ENCODE measurements at places on chromosomes 7 and 10. TPM values are rescaled to one million over a fixed set of nuclear protein-coding genes. Genes with fewer than 3 reads are reported as not detected.

Gene HOXA2
- polyA plus RNA-seq, result 0.29 TPM

GRCh38 chr7:116232350-116232749 is 22.0 kb downstream of the TES start:
- DNase-seq, result no peak

DNA sequence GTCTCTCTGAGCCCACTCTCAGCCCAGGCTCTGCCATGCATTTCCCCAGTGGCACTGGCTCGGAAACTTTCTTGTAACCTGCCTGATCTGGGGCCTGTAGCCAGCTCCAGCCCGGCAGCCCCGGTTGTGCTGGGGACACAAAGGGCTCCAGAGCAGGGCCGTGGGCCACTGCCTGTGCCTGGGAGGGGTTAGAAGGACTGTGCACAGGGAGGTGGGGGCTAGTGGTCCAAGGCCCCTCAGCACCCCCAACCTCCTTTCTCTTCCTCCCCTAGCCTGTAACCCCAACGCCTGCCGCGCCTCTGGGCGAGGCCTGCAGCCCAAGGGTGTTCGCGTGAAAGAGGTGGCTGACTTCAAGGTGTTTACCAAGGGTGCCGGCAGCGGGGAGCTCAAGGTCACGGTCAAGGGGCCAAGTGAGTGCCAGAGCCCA is 9.6 kb downstream of the FLNC start:
- DNase-seq, result peak; percentile 20

Gene ABCB1
- 0.09 TPM for polyA plus RNA-seq

Gene MOGAT3
- polyA plus RNA-seq, result not detected

DNA sequence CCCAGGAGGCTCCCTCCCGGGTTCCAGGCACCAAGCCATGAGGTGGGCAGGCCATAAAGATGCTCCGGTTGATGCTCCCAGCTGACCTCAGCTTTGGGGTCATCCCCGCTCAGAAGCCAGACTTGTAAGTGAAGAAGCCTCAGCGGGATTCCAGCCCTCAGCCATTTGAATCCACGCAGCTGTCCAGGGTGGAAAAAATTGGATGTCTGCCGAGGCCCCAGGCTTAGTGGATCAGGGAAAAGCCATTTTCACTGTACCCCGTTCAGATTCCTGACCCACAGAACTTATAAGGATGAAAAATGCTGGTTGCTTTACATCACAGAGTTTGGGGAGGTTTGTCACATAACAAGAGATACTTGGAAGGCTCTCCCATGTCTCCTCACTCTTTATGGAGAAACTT is 49.2 kb upstream of the CPN1 start:
- no peak for DNase-seq

- no peak for DNase-seq
Measured at GRCh38 chr10:114544045-114544659, 113.9 kb downstream of the ABLIM1 start.

GRCh38 chr10:21989453-21990154 is 13.9 kb downstream of the DNAJC1 start:
- peak; percentile 52 for DNase-seq

DNA sequence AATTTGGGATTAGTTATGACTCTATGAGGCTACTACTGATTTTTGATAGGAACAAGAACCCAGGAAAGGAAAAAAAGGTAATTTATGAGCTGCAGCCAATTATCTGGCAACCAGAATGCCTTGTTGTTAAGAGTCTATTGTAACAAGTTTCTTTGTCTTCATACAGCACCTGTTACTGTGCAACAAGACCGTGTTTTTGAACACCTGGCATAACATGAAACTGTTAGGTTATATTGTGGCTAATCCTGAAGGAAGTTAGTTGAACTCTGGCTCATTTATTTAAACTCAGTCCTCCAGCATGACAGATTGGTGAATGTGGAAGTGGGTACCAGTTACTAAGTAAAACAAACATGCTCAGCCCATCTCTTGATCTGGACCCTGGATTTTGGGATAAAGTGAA is 33.0 kb downstream of the RALA start:
- no peak for DNase-seq

- DNase-seq, result no peak
Measured at GRCh38 chr10:117921421-117921820, 125.3 kb downstream of the RAB11FIP2 start.

DNA sequence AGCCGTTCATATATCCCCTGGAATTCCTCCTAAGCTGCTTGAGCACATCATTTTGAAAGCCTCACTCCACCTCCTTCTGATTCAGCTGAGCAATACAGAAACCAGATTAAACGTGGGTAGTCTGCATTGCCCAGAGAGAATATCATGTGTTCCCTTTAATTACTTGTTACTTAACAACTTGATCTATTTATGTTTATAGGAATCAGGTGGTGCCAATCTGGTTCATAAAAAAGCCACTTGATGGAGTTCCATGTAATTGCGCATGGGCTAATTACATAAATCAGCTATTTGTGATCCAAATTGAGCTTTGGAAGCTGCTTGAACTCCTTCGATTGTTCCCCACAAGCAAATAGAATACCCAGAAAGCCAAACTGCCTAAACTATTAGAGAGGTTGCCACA is 114.7 kb upstream of the ADCY1 start:
- DNase-seq, result no peak

DNA sequence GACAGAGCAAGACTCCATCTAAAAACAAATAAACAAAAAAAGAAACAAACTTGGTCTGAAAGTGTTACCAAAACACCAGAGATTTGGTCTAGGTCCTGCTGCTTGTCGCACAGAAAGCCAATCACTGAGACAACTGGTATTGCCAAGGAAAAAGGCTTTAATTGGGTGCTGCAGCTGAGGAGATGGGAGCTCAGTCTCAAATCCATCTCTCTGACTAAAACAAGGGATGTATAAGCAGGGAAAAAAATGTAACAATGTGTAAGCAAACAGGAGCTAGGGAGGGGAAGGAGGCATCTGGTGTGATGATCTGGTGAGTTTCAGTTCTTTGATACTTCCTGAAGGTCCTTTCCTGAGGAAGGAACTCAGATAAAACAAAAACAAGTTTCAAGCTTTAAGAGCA is 8.4 kb upstream of the PDIA4 start:
- DNase-seq, result no peak

- peak; percentile 78 for DNase-seq
Measured at GRCh38 chr10:77925795-77926565, 575 bp downstream of the DLG5 start.

Gene ANKRD1
- 1,443 TPM for polyA plus RNA-seq

- peak; percentile 77 for DNase-seq
Measured at GRCh38 chr10:117373823-117374505, 1.3 kb downstream of the PDZD8 start.

DNA sequence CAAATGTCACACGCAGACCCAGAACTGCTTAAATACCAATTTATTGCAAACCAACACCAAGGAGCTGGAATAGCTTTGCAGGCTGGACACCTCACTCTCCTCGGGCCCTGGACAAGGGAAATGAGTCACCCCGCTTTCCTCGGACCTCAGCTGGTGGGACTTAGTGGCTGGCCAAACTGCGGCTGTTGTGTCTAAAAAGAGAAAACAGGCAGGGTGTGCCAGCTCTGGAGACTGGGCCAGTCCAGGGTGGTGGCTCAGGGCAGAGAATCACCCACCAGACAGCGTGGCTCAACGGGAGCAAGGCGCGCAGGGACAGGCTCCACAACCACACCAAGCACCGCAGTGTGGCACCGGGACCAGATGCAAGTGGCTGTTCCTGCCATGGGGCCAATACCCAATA is 58.2 kb upstream of the CAMK2B start:
- peak; percentile 65 for DNase-seq

Data from psoas muscle (tissue), 8 donors.